ENCODE measurements at places on chromosomes 16 and 17.

- DNase-seq, result no peak
Measured at GRCh38 chr16:2166263-2167067, 10.9 kb downstream of the TRAF7 start.

DNA sequence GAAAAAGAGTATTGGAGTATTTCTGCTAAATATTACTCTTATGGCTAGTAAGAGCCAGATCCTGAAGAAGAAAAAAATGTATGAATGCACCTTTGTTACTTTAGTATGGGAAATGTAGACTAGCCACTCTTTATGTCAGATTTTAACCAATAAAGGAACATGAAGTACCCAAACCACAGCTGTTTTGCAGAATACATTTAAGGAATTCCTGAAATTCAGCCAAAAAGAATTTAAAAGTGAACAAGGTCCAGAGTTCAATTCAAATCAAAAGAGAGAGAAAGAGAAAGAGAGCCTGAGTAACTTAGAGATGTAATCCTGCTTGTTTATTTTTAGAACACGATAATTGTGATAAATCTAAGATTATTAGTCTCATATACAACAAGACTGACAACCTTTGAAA is 1.2 kb downstream of the KCNJ16 start:
- no peak for DNase-seq

DNA sequence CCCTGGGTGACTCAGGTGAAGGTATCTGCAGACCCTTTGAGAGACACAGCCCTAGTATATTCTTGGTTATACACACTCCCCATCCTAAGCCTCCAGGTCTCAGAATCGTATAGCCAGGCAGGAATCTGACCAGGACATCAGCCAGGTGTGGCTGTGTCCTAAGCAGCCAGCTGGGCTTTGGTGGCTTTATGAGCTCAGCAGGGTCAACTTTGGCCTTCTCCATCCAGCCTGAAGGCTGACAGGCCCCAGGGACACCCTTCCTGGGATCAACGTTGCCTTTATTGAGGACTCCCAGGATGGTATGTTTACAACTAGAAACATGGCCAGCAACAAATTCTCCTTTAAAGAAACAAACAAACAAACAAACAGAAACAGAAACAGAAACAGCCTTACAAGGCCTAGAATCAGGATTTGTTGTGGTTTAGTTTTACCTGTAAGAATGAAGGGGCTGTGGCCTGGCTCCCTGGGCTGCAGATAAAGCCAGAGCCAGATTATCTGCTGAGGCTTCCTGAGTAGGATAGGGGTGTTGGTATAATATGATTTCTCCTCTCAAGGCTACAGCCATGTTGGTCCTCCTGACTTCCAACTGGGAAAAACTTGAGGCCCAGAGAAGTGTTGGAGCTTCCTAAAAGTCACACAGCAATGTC is 8.5 kb downstream of the KIF19 start:
- no peak for DNase-seq

DNA sequence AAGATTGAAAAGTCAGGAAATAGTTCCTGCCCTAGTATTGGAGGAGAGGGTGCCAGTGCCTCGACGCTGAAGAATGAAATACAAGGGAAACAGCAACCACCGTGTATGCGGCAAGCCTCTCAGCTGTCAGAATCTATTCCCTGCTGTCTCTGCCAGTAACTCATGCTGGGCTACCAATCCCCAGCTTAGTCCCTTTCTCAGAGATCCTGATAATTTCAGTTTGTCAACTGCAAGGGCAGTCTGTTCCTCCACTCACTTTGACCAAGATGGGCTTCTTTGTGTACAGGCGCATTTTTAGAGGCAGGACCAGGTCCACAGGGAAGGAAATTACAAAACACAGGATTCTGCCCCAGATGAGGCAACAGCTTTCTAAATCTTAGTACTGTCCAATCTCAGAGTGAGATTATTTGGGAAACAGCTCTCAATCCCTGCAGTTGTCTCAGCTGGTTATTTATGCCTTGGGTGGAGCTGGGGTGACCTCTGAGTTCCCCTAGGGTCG is 1.3 kb downstream of the NQO1 start:
- DNase-seq, result peak; percentile 15

DNA sequence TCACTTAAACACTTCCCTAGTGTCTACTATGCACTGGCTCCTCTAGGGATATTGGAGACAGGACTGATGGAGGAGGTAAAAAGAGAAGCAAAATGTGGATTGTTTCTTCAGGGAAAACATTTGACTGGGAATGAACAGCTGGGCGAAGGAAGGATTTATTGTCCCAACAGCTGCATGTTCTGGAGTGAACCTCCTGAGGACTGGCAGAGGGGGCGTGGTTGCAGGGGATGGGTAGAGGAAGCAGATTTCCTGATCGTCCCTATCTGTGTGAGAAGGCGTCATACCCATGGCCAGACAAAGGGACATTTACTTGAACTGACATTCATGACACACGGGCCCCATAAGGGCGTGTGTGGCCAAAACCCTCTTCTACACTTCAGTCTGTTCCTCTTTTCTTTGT is 321.5 kb downstream of the MAP2K4 start:
- DNase-seq, result no peak

All from GM03348 (cell line).